ENCODE measurements at places on chromosomes 1 and 21.

DNA sequence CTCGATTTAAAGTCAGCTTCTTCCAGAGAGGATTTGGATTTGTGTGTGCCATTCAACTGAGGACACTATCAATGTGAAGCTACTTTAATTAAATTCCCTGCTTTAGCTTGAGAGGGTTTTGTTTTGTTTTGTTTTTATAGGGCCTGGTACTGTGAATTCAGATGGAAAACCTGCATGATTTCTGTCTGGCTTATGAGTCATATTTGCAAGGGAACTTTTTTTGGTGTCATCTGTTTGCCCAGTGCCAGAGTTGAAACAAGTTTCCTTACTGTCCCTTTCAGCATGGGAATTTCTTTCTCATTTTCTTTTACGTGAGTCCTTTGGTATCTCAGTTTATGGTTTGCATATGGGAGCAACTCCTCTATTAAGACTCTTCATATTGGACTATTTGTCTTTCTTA is 194.6 kb downstream of the GREM2 start:
- no peak for DNase-seq

DNA sequence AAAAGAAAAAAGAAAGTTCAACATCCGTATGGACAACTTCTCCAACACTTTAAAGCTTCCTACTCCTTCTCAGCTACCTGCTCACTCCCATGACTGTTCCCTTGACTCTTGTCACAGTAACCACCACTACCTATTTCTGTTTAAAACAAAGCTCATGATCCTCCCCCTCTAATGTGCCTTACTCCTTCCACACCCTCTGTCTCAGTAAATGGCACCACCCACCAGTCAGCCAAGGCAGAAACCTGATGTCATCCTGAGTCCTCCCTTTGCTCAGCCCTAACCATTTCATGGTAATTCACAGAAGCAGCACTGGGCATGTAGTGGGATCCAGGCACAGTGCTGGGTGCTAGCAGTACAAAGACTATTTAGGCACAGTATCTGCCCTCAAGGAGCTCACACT is 63.0 kb upstream of the PPM1J start:
- no peak for DNase-seq

DNA sequence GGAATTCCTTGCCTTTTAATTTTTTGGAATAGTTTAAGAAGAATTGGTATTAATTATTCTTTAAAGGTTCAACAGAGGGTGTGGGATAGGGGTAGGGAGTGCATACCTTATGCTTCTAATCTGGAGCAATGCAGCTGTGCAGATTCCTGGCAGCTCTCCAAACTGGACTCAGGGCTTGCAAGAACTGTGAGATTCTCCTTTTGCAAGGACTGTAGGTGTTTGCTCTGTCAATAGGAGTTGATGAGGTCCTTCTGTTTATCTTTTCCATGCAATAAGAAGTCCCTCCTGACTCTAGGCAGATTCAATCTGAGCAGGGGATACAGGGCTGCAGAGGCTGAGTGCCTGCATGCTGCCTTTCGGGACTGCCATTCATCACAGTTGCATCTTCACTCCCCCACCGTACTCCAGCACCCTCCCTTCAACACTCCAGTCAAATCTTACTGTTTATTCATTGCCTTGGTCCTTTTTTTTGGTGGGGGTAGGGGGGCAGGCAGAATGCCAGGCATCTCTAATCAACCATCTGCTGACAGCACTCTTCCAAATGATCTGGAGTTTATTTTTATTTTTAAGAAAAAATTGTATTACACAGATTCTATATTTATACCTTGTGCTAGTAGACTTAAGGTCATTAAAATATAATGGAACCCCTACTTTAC is 122.3 kb downstream of the DISC1 start:
- no peak for DNase-seq

DNA sequence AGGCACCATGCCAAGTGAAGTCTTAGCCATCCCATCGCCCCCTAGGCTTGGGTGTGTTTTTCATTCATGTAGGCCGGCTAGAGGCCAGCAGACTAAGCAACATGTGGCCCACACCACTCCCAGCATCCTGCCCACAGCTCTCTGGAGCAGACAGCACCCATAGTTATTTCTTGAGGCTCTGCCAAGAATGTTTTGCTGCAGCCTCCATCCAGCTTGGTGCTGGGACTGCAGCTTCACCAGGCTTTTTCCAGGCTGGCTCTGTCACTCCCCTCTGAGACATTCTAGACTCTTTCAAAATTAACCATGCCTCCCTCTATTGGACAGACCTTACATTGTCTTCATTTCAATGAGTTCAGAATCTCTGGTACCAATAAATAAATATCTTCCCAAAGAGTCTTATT is 104.2 kb downstream of the DUSP10 start:
- no peak for DNase-seq

GRCh38 chr1:157482174-157482573 is 70.1 kb downstream of the FCRL5 start:
- DNase-seq, result no peak

GRCh38 chr1:74534241-74534640 is 21.8 kb upstream of the LRRC53 start:
- DNase-seq, result no peak

DNA sequence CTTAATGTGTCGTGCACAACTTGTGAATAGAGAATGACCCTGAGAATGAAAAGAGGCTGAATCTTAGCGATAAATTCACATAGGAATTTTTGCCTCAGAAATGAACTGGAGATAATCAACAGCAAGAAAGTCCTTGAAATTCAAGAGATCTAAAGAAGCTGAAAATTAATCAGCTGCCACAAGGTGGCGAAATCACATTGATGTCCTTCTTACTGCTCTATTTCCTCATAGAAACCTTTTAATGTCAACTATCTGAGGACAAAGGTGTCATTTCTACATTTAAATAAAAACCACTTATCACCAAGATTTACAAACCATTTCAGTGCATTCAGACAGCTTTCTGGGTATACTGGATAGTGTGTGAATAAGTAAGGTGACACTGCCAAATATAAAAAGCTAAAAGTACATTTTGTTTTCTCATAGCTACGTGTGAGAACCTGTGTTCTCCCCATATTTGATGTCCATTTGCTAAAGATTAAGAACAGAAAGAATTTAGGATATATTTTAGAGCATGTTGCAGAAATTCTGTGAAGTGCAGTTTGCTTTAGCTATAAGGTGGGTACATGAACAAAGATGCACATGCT is 485.3 kb upstream of the PTBP2 start:
- no peak for DNase-seq

DNA sequence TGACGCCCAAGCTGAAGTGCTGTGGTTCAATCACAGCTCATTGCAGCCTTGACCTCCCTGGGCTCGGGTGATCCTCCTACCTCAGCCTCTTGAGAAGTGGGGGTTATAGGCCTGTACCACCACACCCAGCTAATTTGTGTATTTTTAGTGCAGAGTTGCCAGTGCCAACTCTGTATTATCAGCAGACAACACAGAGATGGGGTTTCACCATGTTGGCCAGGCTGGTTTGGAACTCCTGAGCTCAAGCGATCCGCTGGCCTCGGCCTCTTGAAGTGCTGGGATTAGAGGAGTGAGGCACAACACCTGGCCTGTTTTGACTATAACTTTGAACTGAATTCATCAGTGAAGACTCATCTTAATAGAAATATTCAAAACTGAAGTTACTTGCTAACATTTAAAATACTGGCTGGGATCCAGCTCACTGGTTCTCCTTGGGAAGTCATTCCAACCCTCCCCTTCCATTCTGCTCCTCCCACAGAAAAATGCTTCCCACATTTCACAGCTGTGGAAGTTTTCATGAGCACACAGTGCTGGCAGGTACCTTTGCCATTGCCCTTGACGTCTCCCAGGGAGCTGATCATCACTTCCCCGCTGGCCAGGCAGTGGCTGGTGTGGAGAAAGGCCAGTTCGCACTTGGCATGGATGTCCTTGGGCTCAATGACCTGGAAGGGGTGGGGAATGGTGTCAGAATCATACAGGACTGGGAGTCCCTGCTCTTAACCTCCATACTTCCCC is 4.7 kb downstream of the SELENBP1 start:
- DNase-seq, result no peak

DNA sequence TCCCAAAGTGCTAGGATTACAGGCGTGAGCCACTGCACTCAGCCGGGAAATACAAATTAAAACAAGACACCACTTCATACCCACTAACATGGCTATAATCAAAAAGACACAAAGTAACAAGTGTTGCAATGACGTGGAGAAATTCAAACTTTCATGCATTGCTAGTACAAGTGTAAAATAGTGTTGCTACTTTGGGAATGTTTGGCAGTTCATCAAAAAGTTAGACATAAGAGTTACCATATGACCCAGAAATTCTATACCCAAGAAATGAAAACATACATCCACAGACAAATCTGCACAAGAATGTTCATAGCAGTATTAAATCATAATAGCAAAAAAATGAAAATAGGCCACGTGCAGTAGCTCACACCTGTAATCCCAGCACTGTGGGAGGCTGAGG is 16.4 kb downstream of the FOXJ3 start:
- DNase-seq, result no peak

DNA sequence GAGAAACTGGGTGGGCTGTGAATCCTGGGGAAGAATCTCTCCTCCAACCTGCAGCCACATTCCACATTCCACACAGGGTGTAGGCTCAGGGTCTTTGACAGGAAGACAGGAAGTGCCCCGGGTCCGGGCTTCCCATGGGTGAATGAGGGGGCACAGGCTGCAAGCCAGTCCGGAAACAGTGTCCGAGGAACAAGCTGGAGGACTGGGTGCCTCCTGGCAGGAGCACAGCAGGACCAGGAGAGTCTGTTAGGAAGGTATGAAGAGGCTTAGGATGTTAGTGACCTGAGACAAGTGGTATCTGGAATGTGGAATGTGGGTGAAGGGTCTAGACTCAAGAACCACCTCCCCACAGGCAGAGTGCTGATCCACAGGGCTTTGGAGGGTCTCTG is 121.0 kb upstream of the CD34 start:
- no peak for DNase-seq

DNA sequence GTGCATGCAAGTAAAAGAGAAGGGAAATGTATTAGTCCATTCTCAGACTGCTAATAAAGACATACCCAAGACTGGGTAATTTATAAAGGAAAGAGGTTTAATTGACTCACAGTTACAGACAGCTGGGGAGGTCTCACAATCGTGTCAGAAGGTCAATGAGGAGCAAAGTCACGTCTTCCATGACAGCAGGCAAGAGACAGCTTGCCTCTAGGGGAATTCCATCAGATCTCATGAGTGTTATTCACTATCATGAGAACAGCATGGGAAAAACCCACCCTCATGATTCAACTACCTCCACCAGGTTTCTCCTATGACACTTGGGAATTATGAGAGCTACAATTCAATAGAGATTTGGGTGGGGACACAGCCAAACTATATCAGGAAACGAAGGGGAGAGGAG is 8.1 kb downstream of the KRTAP21-3 start:
- no peak for DNase-seq

GRCh38 chr1:244302876-244303609 is 148.7 kb downstream of the ADSS2 start:
- peak; percentile 76 for DNase-seq

GRCh38 chr1:3773572-3774275 is 1.2 kb downstream of the SMIM1 start:
- peak; percentile 74 for DNase-seq

DNA sequence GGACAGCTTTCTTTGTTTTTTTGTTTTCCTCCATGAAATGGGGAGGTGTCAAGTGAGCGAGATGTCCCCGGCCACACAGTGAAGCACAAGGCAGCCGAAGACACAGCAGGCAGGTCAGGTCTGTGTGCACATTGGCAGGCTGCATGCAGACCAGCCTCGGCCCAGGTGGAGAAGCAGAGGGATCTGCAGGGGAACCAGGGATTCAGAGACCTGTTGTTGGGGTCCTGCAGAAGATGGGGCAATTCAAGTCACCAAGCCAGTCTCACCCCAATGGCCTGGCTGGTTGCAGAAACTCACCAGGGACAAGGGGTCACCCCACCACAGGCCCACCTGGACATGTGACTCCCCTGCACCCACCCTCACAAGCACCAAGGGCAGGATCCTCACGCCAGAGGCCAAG is 4.0 kb upstream of the ABCG1 start:
- no peak for DNase-seq

DNA sequence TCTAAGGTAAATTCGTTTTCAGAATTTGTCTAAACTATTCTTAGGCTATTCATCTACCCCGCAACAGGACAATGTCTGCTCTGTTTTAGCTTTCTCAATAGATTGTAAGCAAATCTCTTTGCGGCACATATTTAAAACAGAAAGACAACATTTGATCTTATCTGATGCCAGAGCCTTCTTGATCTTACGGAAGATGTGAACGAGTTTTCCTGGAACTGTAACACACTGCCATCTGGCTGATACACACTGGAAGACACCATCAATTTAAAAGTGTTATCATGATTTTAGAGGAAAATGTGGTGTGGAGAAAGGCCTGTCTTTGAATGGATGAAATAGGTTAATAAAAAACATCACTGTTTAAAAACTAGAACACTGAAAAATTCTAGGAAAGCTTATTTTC is 36.1 kb downstream of the COA6 start:
- DNase-seq, result no peak

DNA sequence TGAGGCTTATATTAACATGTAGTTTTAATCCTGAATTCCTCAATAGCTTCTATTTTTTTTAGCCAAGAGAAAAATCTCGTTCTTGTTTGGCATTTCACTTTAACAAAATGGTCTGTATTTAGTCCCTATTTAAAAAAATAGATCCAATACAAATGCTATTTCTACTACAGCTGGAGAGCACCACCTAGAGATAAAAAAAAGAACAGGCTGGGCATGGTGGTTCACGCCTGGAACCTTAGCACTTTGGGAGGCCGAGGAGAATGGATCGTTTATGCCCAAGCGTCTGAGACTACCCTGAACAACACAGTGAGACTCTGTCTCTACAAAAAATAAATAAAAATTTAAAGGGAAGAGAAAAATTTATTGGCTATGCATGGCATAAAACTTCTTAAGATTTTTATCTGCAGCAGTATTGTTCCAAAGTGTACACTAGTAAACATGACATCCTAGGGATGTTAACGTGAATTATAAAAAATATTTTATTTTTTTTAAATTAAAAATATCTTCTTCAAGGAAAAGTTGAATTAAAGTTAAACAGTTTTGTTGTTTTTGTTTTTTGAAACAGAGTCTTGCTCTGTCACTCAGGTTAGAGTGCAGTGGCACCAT is 4.4 kb downstream of the ST7L start:
- peak; percentile 41 for DNase-seq

- DNase-seq, result no peak
These were observed 32.7 kb downstream of the WDTC1 start for GRCh38 chr1:27267153-27267552.

GRCh38 chr1:60918867-60919266 is 163.5 kb upstream of the NFIA start:
- DNase-seq, result no peak

DNA sequence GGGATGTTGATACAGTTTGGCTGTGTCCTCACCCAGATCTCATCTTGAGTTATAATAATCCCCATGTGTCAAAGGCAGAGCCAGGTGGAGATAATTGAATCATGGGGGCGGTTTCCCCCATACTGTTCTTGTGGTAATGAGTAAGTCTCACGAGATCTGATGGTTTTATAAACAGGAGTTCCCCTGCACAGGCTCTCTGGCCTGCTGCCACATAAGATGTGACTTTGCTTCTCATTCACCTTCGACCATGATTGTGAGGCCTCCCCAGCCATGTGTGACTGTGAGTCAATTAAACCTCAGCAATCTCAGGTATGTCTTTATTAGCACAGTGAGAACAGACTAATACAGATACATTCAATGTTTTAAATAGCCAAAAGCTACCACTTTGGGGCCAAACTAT is 41.1 kb downstream of the SLC35F3 start:
- no peak for DNase-seq

GRCh38 chr1:172351346-172351745 is 69.1 kb upstream of the C1orf105 start:
- no peak for DNase-seq
